ENCODE measurements at places on chromosomes 1 and 21.

DNA sequence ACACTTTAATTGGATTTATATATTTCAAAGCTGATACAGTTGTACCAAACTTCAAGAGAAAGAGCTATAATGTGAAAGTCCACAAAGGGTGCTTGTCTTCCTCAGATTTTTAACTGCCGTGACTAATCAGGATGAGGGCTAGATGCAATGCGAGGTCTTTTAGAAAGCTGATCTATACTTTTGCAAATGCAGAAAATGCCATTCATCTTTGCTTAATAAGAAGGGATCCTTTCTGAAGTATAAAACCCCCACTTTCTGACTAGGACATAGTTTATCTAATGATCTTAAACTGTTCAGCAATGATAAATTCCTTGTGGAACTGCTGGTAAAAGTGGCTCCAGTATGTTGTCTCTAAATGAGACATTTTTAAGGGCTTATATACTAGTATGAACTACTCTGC is 102.7 kb upstream of the NGF start:
- no peak for DNase-seq

DNA sequence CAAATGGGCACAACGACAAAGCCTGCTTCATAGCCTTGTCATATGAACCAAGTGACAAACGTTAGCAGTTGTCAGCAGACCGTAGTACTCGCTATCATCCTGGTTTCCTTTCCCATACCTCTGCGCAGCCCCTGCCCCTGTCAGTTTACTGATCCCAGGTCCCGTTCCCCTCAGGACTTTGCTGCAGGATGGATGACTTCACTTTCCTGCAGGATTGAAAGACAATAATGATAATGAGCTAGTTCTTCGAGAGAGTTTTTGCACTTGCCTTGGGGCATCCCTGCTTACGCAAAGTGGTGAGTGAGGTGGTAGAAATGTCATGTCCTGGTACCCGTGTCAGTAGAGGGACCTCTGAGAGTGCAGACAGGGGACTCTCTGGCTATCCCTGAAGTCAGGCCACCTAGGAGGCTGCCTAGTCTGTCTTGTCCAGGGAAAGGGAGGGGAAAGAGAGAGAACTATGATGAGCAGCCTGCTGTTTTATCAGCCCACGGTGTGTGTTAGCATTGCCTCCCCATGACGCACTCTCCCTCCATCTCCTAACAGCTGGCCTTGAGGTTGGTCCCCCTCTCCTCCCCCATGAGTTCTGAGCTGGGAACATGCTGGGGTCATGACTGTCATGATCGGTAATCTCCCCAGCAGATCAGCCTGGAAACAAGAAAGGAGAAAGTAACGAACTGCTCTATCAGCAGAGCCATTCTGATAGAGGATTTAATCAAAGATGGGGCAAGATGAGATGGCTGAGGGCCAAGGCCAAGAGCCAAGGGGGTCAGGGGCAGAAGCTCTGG is 53.7 kb downstream of the ELK4 start:
- no peak for DNase-seq

DNA sequence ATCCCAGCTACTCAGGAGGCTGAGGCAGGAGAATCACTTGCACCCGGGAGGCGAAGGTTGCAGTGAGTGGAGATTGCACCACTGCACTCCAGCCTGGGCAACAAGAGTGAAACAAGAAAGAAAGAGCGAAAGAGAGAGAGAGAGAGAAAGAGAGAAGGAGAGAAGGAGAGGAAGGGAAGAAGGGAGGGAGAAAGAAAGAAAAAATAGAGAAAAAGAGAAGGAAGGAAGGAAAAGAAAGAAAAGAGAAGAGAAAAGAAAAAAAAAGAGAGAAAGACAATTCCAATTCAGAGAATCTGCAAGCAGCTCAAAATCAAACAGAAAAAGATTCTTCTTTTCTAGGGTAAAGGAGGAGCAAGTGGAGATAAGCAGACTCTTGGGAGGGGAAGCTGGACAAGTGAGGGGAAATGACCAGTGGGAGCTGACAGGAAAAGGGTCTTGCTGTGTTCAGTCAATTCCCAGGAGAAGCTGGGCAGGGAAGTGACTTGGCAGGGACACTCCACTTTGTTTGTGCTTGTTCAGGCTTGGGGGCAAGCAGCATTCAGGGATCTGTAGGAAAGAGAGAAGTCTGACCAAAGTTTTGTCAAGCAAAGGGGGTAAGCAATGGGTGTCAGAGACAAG is 3.6 kb upstream of the CAPN2 start:
- no peak for DNase-seq

DNA sequence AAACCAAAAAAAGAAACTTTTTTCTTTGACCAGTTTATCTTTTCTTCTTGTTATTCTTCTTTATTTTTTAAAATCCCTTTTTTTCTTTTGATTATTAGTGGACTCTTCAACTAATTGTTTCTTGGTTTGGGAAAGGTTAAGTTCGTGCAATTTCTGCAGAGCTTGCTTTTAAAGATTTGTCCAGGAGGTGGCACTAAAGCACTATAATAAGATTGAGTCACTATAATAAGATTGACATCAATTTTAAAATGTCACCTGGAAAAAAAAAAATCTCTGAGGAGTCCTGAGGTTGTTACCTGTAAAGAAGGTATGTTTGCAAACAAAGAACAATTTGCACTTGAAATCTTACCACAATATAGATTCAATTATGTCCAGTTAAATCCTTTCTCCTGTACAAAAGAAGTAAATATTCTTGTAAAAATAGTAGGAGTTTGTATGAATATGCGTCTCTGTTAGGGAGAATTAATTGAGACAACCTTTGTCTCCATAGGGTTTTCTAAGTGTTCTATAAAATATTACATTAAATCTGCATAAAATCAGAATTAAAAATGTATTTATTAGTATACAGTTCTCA is 166.7 kb downstream of the ADGRL4 start:
- DNase-seq: no peak

GRCh38 chr1:30783256-30783915 is 25.8 kb upstream of the LAPTM5 start:
- no peak for DNase-seq

- no peak for DNase-seq
Measured at GRCh38 chr21:16910435-16911165, 602.2 kb upstream of the CXADR start.

GRCh38 chr1:5798904-5799303 is 193.3 kb downstream of the NPHP4 start:
- no peak for DNase-seq

- DNase-seq: no peak
Measured at GRCh38 chr1:8678673-8679394, 138.6 kb downstream of the RERE start.

- no peak for DNase-seq
Measured at GRCh38 chr1:28860332-28861073, 48.5 kb downstream of the OPRD1 start.

Measured in NCI-H1048 (cell line).